ENCODE measurements at places on chromosomes 13 and 19.

DNA sequence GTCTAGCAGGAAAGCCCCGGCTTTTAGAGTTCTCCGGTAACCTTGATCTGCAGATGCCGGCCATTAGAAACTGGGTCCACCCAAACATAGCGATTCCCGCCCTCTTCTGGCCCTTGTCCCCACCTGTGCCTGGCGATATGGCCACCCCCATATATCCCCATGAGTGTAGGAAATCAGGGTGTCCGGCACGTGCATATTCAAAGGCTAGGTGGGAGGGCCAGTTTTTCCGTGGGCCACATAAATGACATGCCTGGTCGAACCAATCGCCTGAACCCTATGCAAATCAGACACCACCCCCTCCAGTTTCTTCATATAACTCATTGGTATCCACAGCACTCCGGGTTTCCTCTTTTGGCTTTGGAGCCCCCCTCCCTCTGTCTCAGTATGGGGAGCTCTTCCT is 37.4 kb downstream of the ERICH4 start:
- no peak for DNase-seq

GRCh38 chr13:107342747-107343146 is 774.8 kb upstream of the ARGLU1 start:
- no peak for DNase-seq

DNA sequence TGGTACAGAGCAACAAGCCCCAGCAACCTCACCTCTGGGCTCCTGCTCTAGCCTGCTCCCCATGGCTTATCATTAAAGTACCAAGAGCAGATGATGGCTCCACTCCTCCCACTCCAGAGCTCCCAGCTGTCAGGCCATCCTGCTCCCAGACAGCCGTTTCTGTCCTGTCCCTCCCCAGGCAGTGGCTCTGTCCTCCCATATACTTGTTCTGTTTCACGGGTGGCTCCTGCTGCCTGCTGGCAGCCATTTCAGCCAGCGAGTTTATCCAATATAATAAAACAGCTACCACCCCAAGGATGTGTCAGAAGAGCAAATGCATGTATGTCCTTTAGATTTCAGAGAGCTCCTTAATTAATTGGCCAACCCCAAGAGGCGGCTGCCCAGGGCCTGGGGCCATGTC is 79.4 kb upstream of the VSTM2B start:
- DNase-seq = no peak

DNA sequence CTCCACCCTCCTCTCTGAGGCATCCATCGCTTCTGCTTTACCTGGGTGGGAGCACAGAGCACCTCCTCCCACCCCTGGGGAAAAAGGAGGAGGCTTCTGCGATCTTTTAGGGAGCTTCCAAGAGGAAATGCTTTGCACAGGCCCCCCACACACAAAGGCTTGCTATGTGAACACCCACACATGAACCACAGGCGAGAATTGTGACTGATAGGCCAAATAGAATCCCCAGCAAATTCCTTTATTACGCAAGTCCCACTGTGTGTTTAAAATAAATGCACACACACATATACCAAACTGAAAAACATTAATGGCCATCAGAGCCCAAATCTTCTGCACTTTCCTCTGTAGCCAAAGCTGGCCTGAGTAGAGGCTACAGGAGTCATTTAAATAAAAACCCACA is 50.6 kb downstream of the HSPH1 start:
- DNase-seq = no peak

DNA sequence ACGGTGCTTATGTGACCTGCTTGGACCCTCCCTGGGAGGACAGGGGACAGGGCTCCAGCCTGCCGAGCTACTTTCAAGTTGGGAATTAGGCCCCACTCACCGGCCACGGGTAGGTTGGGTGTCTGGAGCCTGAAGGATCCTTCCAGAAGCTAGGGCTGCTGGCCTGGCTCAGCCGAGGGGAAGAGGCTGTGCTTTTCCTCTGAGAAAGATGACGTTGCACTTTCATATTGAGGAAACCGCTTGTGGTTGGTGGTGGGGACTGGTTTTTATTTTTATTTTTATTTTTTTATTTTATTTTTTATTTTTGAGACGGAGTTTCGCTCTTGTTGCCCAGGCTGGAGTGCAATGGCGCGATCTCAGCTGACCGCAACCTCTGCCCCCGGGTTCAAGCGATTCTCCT is at the start of gene TMEM150B:
TSS of gene TMEM150B (minus strand) at position 170 of the 400 bp plus-strand sequence. CDS start 4,305 bp downstream, outside the sequence.
- DNase-seq = no peak

DNA sequence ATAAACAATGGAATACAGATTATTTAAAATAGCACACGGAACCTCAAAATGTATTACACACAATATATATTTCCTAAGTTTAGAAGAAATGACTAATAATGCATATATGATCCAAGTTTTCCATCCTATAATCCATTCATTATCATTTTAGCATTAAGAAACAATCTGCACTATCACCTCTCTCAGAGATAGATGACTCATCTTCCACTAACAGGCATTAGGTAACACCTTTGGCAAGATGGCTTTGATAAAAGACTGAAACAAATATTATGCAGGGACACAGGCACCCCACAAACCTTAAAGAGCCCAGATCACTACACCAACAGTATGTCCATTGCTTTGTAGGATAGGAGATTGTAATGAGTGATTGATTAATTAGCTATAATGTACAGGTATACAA is 4.1 kb downstream of the ENOX1 start:
- no peak for DNase-seq

GRCh38 chr13:48178126-48178525 is 54.9 kb upstream of the ITM2B start:
- DNase-seq = no peak

GRCh38 chr19:41408256-41408655 is 10.6 kb downstream of the BCKDHA start:
- DNase-seq = no peak

DNA sequence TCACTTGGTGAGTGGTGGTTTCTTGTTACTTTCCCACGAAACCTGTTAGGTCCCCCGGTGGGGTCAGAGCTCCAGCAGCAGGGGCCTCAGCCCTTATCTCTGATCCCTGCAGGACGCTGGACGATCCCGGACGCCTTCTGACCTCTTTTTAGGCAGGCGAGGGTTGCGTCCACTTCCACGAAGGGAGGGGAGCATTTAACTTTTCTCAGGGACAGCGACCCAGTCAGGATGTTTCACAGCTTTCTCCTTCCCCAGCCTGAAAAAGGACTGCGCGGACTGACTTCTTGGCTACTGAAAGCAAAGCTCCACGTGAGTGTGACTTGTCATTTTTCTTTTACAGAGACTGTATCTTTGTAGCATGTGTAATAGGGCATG is 692 bp downstream of the ZNF234 start:
- DNase-seq = no peak

DNA sequence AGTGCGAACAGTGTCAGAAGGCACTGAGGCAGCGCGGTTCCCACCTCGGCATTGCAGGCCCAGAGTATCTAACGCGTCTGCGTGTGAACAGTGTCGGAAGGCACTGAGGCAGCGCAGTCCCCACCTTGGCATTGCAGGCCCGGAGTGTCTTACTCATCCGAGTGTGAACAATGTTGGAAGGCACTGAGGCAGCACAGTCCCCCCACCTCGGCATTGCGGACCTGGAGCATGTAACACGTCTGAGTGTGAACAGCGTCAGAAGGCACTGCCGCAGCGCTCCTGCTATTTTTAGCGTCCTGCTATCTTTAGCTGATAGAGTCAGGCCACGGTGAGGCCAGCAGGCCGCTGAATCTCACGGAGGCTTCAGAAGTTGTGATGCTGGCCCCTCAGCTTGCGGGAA is 39.6 kb downstream of the ATP11A start:
- no peak for DNase-seq

- no peak for DNase-seq
Observed at GRCh38 chr19:16274447-16274846, 50.2 kb upstream of the KLF2 start.

GRCh38 chr19:34184880-34185491 is 12.7 kb downstream of the LSM14A start:
- DNase-seq = no peak

GRCh38 chr19:48561412-48561811 is 9.4 kb downstream of the SULT2B1 start:
- no peak for DNase-seq

GRCh38 chr13:80336776-80337287 is 4.1 kb downstream of the SPRY2 start:
- DNase-seq = no peak

DNA sequence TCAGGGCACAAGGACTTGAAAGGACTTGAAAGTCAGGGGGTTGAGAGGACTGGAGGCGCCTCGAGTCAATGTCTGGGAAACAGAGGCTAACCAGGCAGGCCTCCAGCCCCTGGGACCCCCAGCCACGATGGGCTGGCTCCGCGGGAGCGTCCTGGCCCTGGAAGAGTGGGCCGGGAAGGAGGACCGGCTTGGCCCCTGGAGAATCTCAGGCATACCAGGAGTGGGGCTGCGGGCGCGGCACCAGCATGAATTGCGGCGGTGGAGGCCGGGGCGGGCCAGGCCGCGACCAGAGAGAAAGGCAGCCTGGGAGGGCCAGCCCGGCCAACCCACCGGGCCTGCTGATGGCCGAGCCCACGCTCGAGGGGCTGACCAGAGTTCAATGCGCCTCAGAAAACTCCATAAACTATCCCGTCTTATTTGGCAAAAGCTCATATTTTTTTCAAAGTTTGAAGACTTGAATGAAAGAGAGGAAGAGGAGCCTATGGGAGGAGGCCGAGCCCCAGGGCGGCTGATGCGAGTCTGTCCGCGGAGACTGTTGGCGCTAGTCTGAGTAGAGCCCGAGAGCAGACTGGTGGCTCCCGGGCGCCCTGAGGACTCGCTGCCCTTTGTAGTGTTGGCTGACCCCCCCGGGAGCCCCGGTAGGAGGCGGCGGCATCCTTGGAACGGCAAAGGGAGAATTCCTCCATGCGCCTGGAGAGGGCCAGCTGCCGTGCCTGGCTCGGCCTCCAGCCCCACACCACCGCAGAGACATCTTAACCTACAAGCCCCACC is 68.0 kb downstream of the MLLT1 start:
- DNase-seq = no peak

DNA sequence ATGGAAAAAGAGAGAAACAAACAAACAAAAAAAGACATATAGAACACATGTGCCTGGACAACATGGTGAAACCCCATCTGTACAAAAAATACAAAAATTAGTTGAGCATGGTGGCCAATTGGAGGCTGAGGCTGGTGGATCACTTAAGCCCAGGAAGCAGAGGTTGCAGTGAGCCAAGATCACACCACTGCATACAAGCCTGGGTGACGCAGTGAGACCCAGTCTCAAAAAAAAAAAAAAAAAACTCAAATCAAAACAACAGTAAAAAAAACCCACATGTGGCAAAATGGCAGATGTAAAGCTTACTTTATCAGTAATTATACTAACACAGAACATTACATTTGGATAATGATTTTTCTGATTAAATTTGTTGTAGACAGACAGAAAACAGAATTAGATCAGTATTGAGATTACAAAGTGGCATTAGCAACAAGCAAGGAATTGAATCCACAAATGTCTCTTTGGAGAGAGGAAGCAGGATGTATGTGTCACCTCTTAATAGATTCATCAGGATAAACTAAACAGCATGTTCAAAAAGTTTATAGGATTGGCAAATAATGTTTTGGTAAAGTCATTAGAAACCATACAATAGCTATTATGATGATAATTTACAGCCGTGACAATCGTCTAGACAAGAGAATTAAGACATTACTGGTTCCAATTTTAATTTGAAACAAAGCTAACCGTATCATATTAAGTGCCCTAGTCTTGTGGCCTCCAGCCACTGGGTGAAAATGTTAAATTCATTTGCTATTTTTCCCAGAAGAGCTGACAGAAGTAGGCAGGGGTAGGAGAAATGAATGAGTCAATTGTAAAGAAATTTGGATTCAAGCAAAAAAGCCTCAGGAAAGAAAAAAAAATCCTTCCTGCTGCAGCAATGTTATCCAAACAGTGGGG is 206.0 kb downstream of the FGF14 start:
- DNase-seq = no peak

GRCh38 chr13:104015646-104016396 is 949.6 kb upstream of the SLC10A2 start:
- DNase-seq = no peak

DNA sequence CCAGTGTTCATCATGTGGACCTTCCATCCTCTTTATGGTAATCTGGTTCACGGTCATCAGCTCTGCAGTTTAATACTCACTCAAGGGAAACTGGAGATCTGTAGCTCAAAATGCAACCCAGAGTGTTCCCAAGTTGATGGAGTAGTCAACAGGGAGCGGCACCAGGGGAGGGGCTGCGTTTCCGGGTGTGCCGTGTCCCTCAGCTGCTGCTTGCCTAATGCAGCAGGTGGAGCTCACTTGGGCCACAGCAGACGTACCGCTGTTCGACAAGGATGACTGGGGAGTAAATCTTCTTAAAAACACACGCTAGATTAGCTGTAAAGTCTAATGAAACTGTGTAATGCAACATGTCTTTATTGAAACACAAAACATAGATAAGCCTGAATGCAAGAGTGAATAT is 81.1 kb downstream of the TNFSF13B start:
- DNase-seq = no peak

DNA sequence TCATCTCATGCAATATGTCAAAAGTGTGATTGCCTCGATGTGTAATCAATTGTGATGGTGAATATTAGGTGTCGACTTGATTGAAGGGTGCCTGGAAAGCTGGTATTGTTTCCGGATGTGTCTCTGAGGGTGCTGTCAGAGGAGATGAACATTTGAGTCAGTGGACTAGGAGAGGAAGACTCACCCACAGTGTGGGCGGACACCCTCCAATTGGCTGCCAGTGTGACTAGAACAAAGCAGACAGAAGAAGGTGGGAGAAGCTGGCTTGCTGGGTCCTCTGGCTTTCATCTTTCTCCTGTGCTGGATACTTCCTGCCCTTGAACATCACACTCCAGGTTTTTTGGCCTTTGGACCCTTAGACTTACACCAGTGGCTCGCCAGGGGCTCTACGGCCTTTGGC is 15.5 kb upstream of the CABP5 start:
- DNase-seq = no peak

DNA sequence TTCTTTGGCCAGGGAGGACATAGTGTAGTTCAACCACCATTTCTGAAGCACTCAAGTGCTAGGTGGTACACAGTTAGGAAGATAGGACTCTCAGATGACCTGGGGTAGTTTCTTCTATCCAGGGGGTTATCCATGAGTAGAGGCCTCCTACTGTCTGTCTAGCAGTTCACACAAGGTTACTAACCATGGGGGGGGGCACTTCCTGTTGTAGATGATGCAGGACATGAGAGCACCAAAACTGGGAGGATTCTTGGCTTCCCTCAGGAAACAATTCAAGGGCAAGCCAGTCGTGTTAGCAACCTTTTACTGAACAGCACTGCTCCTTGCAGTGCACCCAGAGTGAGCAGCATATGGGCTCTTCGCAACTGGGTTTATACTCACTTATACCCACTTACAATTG is 8.9 kb upstream of the TPP2 start:
- DNase-seq = no peak

GRCh38 chr13:36758345-36758744 is 60.7 kb upstream of the RFXAP start:
- DNase-seq = no peak

- DNase-seq = no peak
Observed at GRCh38 chr13:32147976-32148375, 116.4 kb downstream of the FRY start.
